ENCODE measurements at places on chromosomes 5 and 9. TPM values are rescaled to one million over a fixed set of nuclear protein-coding genes. Genes with fewer than 3 reads are reported as not detected.

GRCh38 chr5:113531481-113532159, 18.1 kb downstream of the YTHDC2 start:
- DNase-seq: no peak

- peak; percentile 66 for DNase-seq
Measured at GRCh38 chr5:140340605-140341121, 5.7 kb downstream of the HBEGF start.

GRCh38 chr9:135566552-135566951, 5.0 kb downstream of the PAEP start:
- DNase-seq: no peak

GRCh38 chr9:22265038-22265437, 181.6 kb upstream of the DMRTA1 start:
- no peak for DNase-seq

GRCh38 chr5:160263326-160263855, 34.1 kb downstream of the FABP6 start:
- DNase-seq: no peak

DNA sequence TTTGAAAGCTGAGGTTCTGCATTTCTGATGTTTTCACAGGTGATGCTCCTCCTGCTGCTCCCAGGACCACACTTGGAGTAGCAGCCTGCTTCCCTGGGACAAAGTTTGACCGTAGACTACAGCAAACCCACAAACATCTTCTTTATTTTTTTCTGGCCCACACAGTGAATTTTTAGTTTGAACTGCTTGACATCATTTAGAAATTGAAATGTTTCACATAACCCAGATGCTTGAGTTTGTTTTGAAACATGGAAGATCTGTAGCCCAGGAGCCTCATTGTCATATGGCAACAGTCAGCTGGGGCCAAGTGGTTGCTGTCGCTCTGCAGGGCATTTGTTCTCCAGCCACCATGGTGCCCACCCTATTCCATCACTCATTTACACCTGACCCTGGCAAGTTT, 8.4 kb downstream of the SH3TC2 start:
- no peak for DNase-seq

- DNase-seq: peak; percentile 28
Measured at GRCh38 chr9:92686954-92687353, 17.0 kb upstream of the IPPK start.

UBE2QL1 gene
- 0.02 TPM for total RNA-seq

GPSM1 gene
- 12.5 TPM for total RNA-seq

PCDHGC3 gene
- 88.4 TPM for total RNA-seq

FBP2 gene
- total RNA-seq: not detected
